ENCODE measurements at places on chromosomes 2 and 18.
A peak's percentile ranks its signal among the peaks of the same experiment; 100 is the strongest.

GRCh38 chr2:71699428-71699827, 246.1 kb downstream of the DYSF start:
- no peak for DNase-seq

GRCh38 chr2:122389694-122390093, 634.2 kb downstream of the TSN start:
- DNase-seq, result no peak

DNA sequence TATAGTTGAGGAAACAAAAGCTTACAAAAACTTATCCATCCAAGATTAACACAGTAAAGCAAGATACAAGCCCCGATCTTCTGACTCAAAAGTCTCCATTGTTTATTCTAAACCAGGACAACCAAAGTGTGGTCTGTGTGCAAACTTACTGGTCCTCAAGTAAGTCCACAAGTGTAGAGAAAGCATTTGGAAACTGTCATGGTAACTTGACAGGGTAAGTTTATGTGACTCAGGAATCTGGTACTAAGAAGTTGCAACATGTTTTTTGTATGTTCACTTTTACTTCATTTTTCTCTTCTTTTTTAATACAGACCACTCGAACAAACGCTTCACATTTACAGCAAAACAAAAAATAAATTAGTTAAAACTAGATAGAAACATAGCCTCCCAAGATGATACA, 9.4 kb downstream of the MBD2 start:
- DNase-seq, result no peak

- no peak for DNase-seq
Observed at GRCh38 chr2:17583166-17583565, 42.7 kb downstream of the VSNL1 start.

GRCh38 chr2:186991766-186992417, 142.9 kb upstream of the ZSWIM2 start:
- no peak for DNase-seq

DNA sequence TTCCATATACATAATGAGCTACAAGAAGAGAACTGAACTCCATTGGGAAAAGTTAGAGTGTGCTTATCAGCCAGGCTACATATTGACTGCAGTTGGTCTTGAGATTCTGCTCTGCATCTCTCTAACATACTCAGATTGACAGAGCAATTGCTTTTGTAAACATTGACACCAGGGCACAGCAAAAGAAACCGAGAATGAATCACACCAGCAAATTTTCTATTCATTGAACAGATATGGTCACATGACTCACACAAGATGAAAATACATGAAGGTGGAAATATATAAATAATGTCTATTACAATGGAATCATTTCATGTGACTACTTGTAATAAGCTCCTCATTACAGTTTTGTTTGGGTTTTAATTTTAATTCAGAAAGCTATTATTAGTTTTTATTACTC, 691.9 kb upstream of the TMEFF2 start:
- no peak for DNase-seq

- DNase-seq, result no peak
Observed at GRCh38 chr2:186584053-186584452, 5.8 kb upstream of the ITGAV start.

DNA sequence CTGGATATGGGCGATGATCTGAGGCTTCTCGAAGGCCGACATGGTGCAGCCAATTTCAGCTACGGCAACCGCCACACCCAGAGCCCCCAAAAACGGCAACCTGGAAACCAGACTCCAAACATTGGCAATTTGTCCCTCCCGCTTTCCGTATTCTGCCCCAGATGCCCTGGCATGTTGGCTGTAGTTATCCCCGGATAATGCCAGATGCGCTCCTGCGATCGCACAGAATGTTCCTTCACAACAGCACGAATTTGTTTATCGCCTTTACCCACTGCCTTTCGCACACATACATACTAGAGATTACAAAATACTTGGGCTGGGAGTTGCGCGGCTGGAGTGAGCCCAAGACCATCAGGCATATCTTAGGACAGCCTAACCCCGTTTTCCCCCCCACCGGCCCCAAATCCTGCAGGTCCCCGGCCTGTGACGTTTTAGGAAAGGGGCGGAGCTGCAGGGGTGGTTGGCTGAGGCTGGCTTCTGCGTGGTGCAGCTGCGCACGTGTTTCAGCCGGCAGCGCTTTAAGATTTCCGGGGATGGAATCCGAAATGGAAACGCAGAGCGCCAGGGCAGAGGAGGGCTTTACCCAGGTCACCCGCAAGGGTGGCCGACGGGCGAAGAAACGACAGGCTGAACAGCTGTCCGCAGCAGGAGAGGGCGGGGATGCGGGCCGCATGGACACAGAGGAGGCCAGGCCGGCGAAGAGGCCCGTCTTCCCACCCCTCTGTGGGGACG, at the start of gene PNO1:
Gene PNO1, plus strand, starts transcription at position 487 of the 732 bp plus-strand sequence. Its CDS starts 47 bp downstream, at position 534.
- DNase-seq, result peak; percentile 96

GRCh38 chr2:67522148-67522547, 125.0 kb downstream of the ETAA1 start:
- DNase-seq, result no peak

DNA sequence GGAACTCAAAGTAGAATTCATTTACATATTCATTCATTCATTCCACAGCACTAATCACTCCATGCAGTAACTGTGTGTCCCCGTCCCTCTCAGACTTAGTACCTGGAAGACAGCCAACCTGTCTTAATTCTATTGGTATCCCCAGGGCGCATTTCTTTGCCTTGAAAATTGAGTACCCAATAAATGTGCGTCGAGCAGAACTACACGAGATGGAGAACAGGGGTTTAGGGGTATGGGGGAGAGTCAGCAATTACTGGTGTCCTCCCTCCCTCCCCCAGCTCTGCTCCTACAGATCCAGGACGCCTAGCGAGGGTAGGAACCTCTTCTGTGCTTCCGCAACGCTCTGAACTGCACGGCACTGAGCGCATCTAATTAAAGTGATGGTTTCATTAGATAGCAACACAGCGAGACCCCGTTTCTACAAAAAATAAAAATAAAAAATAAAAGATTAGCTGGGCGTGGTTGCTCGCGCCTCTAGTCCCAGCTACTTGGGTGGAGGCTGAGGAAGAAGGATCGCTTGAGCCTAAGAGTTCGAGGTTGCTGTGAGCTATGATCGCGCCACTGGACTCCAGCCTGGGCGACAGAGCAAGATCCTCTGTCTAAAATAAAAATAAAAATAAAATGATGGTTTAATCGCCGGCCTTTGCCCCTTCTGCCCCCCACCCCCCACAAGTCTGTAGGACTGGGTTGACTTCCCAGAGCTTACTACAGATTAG, 614 bp upstream of the FKBP1B start:
- no peak for DNase-seq

- DNase-seq, result no peak
Observed at GRCh38 chr18:33745151-33745795, 167.3 kb downstream of the ASXL3 start.

GRCh38 chr2:57141269-57141668, 905.3 kb upstream of the VRK2 start:
- DNase-seq, result no peak

DNA sequence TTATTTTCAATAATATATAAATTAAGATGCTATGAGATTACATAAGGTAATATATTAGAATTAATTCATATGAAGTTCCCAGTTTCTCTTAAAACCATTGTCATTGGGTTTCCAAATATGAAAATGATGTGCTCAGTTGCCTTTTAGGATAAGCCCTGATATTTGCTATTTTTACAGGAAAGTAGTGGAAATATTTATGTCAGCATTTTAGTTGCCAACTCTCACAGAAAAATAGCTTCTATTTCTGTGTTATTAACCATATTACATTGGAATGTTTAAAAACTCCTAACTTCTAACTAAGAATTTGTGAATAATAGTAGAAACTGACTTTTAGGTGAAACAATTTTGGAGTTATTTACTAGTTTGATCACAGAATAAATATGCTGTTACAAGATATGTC, 74.0 kb downstream of the TMX3 start:
- no peak for DNase-seq

DNA sequence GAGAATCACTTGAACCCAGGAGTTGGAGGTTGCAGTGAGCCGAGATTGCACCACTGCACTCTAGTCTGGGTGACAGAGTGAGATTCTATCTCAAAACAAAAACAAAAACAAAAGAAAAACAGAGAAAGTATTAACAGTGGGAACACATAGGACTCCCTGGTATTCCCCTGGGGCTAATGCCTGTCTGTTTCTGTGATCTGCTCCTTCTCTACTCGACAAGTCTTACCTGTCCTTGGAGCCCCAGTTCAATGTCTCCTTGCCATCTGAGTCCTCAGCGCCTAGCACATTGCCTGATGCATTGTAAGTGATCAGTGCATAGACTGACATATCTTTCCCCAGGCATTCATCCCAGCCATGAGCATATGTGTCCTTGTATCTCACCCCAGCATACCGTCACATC, 85.8 kb downstream of the ASAP2 start:
- DNase-seq, result no peak

DNA sequence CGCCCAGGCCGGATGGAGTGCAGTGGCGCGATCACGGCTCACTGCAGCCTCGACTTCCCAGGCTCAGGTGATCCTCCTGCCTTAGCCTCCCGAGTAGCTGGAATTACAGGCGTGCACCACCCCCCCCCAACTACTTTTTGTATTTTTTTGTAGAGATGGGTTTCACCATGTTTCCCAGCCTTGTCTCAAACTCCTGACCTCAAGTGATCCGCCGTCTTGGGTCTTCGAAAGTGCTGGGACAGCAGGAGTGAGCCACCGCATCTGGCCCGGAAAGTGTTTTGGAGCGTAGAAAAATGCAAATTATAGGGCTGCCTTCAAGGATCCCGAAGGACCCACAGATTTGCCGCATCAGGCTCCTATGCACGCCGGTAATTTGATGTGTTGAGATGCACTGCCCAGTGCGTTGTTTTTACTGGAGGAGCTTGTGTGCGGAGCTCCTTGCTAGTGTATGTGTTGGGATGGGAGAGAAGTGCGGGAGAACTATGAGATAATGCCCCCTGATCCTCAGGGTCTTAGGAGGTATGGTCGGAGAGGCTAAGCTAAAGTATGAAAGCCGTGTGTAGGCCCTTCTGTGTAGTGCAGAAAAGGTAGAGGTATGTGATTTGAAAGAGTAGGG, 1.2 kb upstream of the CLASP1 start:
- DNase-seq, result no peak

- no peak for DNase-seq
Observed at GRCh38 chr2:240840435-240841060, 20.5 kb upstream of the KIF1A start.

GRCh38 chr2:173249661-173250641, 104.7 kb upstream of the CDCA7 start:
- DNase-seq, result no peak

DNA sequence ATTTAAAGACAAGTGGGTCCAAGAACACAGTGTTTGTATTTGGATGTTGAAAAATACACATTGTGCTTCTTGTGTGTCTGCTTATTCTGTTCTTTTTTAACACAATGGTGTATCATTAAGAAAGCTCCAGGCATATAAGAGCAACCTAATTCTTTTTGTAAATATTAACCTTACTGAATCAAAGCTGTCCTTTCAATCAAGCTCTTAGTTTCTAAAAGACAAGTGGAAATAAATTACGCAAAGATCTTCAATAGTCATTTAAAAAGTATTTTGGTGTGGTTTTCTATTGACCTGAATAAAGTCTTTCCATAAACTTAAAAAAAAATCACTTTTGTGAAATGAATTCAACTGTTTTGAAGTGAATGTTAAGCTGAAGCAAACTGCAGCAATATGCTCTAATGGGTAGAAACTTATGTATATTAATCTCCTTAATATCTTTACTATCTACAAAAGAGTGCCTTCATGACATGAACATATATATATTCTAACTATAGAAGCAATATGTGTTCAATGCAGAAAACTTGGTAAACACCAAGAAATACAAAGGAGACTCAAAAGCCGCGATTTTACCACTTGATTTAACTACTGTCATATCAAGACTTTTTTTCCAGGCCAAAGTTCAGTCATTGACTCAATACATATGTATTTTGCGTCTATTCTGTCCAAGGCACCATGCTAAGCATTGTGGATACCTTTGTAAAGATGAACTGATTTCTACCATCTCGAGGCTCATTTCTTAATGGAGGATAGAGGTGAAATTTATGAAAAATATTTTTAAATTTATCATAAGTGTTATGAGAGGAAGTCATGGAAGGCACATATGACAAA, 97.7 kb downstream of the ARHGAP15 start:
- no peak for DNase-seq

DNA sequence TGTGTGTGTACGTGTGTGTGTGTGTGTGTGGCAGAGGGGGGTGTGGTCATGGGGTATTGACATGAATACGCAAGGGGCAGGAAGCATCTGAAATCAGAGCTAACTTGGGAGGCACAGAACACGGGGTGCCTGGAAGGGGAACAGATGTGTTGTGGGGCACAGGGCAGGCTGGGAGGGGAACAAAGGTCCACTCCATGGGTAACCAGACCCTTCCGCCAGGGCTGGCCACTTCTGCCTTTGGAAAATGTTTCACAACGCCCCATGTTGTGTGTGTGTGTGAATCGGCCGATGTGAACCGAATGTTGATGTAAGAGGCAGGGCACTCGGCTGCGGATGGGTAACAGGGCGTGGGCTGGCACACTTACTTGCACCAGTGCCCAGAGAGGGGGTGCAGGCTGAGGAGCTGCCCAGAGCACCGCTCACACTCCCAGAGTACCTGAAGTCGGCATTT, at the start of gene SLC11A1:
Gene SLC11A1, plus strand, starts transcription at position 358 of the 451 bp plus-strand sequence. CDS start 96 bp downstream, outside the sequence.
- DNase-seq, result no peak

- no peak for DNase-seq
Observed at GRCh38 chr2:144477957-144478311, 42.0 kb downstream of the ZEB2 start.

GRCh38 chr18:9933865-9934264, 20.0 kb downstream of the VAPA start:
- no peak for DNase-seq

DNA sequence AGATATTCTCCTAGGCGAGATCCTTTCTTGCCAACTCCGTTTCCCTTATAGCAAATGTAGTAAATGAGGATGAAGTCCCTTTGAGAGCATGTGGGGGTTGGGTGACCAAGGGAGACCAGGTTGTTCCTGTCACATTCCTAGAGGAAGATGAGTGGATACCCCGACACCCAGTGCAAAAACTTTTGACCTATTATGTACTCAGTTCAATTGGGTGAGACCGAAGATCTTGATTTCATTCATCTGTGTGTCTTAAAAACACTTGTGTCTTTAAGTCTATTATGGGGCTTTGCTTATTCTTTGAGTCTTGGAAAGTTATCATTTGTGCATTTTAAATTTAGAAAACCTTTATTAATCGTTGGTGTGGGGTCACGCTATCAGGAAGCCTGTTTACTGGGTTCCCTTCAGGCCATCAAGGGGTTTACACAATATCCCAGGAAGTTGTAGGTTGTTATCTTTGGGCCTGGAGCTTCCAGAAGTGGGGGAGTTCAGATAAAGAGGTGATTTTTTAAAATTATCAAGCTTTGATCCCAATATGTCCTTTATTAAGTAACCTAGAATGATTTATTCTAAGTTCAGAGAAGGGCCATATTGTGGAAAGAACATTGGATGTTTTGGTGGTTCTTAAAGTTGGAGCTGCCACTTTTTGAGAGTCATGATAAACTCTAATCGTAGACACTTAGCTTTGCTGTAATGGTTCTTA, 2.8 kb downstream of the RHOB start:
- DNase-seq, result no peak

- DNase-seq, result no peak
Observed at GRCh38 chr2:205017912-205018311, 472.6 kb downstream of the PARD3B start.

GRCh38 chr2:181054843-181055242, 74.4 kb downstream of the UBE2E3 start:
- DNase-seq, result no peak

Measured in NCI-H187 (cell line).